ENCODE measurements at places on chromosomes 2 and 18. TPM values are rescaled to one million over a fixed set of nuclear protein-coding genes. Genes with fewer than 3 reads are reported as not detected.

GRCh38 chr2:145235312-145235711 is 715.4 kb upstream of the ZEB2 start:
- no peak for DNase-seq

DNA sequence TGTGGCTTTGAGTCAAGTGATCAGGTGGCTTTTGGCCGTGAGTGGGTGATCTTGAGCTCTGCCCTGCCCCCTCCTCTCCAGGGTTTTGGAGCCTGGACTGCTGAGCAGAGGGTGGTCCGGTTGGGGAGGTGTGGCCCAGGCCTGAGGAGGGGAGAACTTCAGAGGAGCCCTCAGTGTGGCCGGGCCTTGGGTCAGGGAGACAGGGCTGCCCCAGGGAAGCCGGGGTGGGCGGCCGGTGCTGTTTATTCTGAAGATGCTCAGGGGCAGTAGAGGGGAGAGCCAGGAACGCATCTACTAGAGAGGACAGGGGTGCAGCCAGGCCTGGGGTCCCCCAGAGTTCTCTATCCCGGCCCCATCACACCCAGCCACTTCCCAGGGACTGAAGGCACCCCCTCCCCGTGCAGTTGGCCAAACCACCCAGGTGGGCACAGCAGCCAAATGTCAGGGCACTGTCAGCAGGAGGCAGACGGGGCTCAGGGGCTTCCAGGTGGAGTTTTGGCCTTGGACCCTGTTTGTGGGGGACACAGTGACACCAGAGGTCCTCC is 963 bp downstream of the ERFE start:
- no peak for DNase-seq

The KCTD1 gene
- total RNA-seq, result 5.7 TPM

DNA sequence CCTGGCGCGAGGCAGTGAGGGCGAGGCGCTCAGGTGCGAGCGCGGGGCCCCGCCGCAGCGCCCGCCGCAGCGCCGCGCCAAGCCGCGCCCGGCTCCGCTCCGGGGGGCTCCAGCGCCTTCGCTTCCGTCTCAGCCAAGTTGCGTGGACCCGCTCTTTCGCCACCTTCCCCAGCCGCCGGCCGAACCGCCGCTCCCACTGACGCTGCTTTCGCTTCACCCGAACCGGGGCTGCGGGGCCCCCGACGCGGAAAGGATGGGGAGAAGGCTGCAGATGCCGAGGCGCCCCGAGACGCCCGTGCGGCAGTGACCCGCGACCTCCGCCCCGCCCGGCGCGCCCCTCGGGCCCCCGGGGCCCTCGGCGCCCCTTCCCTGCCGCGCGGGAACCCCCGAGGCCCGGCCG is 328 bp upstream of the INHBB start:
- DNase-seq, result no peak

The CUL3 gene
- 137 TPM for total RNA-seq

- no peak for DNase-seq
These were observed 44.9 kb downstream of the PTPN2 start for GRCh38 chr18:12839057-12839525.

The REG1B gene
- total RNA-seq, result not detected

DNA sequence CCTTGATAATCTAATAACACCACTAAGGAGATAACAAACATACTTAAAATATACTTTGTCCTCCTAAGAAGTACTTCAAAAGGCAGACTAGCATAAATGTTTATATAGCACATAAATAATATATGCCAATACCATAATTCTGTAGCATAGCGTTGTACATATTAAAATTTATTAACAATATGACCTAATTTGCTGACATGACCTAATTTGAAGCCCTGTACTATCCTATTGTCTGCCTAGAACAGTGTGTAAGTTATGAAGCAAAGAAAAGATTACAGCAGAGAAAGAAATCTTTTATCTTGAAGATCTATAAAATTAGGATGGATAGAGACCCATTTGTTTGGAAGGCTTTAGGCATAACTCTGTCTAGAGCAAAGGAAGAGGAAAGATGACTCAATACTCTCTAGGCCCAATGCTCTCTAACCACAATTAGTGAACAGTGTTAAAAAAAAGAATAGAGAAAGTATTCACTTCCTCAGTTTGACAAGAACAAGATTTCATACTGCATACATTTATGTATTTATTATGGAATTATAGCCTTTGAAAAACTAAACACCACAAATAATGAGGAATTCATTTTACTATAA is 231.3 kb downstream of the ZRANB3 start:
- peak; percentile 6 for DNase-seq

DNA sequence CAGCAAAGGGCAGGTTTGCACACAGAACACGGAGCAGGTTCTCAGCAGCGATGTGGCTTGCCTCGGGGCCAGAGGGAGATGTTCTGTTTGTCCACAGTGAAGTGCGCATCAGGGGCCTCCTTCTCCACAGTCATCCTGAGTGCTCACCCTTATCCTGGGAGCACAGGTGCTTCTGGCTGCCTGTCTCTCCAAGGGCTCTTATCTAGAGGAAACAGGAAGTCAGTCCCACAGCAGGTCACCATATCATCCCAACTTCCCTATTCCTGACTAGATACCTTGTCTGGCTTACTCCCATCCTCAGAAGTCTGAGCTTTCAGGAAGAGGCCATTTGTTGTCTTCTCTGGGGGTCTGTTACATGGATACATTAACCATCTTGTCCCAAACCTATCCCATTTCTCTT is at the start of gene CD207:
TSS of gene CD207 (minus strand) at position 174 of the 400 bp plus-strand sequence. CDS start at position 134, 40 bp downstream.
- no peak for DNase-seq

GRCh38 chr2:130354139-130354428 is 1.8 kb upstream of the PTPN18 start:
- DNase-seq, result no peak

DNA sequence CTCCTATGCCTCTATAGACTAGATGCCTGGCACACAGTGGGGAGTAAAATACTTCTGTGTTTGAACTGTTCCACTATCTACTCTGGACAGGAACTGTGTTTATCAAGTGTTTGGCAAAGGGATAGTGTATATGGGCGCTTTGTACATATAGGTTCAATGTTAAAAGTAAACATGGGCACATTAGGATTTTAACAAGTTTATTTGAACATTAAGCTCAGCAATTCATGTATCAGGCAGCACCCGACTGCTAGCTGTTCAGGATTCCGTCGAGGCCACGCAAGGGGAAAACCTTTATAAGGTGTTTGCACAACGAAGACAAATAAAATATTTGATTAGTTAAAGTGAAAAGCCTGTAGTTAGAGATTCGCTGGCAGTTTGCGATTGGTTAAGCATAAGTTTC is 43.4 kb upstream of the ROCK2 start:
- DNase-seq, result no peak

The HOXD3 gene
- 41.3 TPM for total RNA-seq

DNA sequence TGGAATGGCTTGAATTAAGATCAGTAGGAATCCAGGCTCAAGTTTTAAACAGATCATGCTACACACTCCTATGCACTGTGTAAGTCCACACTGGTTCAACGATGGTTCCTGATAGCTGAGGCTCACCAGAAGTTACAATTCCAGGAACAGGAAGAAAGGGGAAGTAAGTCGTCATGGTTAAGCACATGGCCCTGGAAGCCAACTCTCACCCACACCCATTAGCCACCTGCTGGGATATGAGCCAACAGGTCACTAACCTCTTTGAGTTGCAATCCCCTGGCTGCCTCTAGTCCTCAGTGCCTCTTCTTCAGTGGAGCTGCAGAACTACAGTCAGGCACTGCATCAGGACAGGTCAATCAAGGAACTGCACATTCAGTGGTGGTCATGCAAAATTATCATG is 133.5 kb downstream of the TMEM182 start:
- no peak for DNase-seq

The ANKRD23 gene
- total RNA-seq, result 6.2 TPM

GRCh38 chr2:18078216-18078615 is 199.7 kb downstream of the KCNS3 start:
- DNase-seq, result no peak

- no peak for DNase-seq
These were observed 178.4 kb upstream of the LHCGR start for GRCh38 chr2:48933828-48934497.

The CYP27A1 gene
- total RNA-seq, result 1.2 TPM

- DNase-seq, result no peak
These were observed 57.4 kb downstream of the COPS8 start for GRCh38 chr2:237143118-237143517.

- no peak for DNase-seq
These were observed 518.8 kb downstream of the LRP1B start for GRCh38 chr2:141611981-141612380.

DNA sequence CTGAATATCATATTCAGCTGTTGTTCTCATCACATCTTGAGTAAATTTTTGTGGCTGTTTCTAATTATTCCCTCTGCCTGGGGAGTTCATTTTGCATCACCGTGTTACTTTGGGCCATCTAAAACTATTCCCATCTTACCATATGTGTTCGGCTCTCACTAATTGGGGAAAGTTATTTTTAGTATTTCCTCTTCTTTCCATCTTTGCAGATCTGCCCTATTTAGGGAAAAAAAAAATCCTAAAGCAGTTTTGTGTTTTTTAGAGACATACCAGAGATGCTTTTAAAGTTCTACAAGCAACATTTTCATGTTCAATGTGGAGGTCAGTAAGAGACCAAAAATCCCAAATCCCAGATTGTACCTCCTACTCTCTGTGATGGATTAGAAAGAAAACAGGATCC is 111.3 kb upstream of the NDUFV2 start:
- no peak for DNase-seq

DNA sequence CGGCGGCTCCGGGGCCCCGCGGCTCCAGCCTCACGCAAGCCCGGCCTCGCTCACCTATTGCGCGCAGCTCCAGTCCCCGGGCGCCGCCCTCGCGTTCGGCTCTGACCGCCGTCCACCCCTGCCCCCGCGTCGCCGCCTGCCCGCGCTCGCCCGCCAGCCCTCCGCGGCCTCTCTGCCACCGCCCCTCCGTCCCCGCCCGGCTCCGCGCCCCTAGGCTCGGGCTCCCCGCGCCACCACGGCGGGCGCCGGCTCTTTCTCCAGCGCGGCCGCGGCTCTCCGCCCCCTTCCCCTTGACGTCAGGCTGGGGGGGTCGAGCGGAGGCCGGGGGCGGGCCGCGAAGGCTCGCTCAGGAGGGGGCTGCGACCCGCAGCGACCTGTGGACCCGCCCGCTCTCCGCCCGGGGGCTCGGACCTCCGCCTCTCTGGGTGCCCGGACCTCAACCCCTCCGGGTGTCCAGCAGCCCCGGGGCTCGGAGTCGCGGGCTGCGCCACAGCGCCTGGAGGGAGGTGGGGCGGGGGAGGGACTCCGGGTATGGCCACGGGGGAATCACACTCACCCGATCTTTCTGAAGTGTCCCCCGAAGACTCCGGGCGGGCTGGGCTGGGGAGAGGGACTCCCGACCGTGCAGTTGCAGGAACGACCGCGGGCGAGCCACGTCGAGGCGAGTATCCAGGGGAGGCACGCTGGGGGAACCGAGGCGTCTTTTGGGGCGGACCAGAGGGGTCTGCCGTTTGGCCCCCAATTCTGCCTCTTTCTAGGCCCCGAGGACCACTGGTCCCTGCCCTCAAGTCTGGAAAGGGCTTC is at the start of gene SEMA4C:
TSS of gene SEMA4C (minus strand) at position 259 of the 804 bp plus-strand sequence. CDS start 2,194 bp downstream, outside the sequence.
- no peak for DNase-seq

- DNase-seq, result no peak
These were observed 92.6 kb upstream of the RAB12 start for GRCh38 chr18:8516371-8517250.

DNA sequence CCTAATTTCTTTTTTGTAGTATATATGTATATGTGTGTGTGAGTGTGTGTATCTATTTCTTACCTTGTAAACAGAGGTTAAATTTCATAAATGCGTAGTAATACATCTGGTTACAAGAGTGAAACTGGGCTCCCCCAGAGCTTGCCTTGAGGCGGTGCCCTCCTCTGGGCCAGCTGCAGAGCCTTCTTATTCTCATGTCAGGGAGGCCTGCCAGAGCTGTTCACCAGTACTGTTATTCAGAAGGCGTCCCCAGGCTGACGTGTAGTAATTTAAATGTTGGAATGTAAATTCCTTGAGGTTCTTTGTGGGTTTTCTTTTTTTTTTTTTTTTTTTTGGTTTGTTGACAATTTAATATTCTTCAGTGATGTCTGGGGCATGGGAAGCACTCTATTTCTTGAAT is 11.2 kb downstream of the COPS8 start:
- no peak for DNase-seq

DNA sequence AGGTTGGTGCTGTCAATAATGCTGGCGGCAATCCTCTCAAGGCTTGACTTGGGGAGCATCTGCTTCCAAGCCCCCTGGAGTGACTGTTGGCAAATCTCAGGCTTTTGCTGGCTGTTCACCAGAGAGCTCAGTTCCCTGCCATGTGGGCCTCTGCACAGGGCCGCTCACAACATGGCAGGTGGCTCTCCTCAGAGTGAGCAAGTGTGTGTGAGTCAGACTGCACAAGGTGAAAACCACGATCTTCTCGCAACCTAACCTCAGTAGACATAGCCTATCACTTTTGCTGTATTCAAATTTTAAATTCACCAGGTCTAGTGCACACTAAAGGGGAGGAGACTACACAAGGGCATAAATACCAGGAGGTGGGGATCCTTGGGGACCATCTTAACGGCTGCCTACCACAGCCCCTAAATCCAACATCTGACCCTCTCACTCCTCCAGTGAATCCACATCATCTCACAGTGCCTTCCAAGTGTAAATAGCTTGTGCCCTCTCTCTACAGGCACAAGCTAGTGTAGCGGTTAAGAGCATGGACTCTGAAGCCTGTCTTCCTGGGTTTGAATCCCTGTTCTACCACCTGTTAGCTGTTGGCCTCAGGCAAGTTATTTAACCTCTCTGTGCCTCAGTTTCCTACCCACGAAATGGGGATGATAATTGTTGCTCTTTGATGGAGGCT is 187.7 kb upstream of the CXCR4 start:
- peak; percentile 5 for DNase-seq

GRCh38 chr2:112692495-112692911 is 28.3 kb upstream of the NT5DC4 start:
- no peak for DNase-seq

DNA sequence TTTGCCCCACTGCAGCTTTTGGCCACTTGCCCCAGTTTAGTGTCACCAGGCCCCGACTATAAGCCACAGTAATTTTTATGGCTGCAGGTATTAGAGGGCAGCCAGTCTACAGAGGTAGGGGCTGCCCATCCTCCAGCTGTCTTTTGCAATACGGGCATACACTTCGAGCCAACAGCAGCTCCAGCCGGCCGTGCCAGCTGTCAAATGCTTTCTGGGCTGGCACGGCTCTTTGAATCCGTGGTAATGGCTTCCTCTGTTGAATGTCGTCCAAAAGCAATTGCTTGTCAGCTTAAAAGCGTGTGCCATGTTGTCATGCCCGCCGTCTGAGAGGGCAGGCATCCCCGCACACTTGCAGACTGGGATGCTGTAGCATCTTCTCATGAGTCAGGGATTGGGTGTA is 41.3 kb downstream of the BCL2L11 start:
- DNase-seq, result no peak

The GKN2 gene
- total RNA-seq, result not detected

DNA sequence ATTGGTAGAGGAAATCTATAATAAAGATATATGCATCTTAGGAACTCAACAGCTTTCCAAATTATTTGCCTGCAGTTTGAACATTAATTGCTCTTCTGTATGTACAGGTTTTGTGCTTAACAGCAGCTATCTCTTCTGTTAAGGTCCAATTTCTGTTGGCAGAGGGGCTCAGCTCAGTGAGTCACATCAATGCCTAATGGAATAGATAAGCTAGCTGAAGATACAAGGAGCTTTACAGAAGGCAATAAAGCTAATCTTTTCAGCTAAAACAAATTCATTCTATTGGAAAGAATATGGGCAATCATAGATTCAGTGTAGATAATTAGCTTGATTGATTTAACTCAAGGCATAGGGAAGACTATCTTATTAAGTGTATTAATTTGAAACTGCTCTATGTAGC is 58.4 kb upstream of the UNC80 start:
- DNase-seq, result no peak

The CPLX4 gene
- not detected for total RNA-seq
